ENCODE measurements at places on chromosomes 11 and 22. TPM values are rescaled to one million over a fixed set of nuclear protein-coding genes. Genes with fewer than 3 reads are reported as not detected.
A peak's percentile ranks its signal among the peaks of the same experiment; 100 is the strongest.

SHANK2 gene
- 30.8 TPM for total RNA-seq

DNA sequence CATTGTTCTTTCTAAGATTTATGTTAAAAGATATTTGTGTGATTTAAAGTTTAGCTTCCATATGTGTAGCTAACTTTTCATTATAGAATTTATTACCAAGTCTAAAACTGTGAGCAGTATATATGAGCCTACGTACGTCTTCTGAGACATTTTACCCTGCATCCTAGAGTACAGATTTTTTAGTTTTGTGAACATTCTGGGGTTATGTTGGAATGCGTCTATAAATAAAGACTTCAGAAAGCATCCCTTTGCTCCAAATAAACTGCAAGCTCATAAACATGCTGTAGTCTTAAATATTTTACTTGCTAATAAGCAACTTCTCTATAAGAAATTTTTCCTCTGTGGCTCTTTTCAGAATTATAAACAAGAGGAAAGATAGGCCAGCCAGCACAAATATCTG is 236.5 kb downstream of the DDX10 start:
- DNase-seq, result no peak

GRCh38 chr22:24826710-24827285 is 20.8 kb downstream of the SGSM1 start:
- peak; percentile 14 for DNase-seq

GRCh38 chr11:118870396-118871343 is 13.0 kb upstream of the CXCR5 start:
- DNase-seq, result peak; percentile 28

ANGPTL5 gene
- 0.96 TPM for total RNA-seq

CLMP gene
- total RNA-seq, result 23.6 TPM

DNA sequence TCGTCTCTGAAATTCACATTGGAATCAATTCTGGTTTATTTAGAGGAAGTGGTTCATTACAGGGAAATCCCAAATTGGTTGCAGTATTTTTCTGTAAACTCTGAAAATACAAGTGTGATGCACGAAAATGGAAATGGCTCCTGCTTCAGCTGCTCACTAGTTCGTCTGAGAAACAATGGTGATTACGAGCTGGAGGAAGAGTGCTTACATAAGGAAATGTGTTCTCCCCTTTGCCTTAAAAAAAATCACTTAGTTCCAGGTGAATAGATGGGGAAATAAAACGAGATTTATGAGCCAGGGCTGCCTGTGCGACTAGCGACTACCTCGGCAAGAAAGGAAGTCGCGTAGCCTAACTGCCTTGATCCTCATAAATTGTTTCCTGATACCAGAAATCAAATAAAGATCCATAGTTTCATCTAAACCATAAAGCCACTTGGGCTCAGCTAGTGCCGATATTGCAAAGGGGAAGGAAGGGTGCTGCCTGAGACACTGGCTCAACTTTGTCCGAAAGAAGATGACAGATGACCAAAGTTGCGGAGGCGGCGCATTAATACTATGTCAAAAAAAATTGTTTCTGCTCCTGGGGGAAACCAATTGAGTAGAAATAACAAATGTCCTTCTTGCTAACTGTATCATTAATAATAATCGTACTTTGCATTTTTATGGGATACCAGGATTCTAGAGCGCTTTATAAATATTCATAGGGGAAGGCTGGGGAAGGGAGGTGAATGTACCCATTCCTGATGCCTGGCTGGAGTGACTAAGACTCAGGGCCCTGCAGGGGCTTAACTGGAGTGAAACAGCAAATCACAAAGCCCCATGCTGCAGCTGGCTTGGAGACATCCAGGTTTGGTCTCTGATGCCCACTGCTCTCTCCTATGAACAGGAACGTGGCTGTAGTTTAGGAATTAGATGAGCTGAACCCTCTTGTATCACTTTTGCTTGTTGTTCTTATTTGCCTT is 185.7 kb downstream of the BLID start:
- no peak for DNase-seq

DNA sequence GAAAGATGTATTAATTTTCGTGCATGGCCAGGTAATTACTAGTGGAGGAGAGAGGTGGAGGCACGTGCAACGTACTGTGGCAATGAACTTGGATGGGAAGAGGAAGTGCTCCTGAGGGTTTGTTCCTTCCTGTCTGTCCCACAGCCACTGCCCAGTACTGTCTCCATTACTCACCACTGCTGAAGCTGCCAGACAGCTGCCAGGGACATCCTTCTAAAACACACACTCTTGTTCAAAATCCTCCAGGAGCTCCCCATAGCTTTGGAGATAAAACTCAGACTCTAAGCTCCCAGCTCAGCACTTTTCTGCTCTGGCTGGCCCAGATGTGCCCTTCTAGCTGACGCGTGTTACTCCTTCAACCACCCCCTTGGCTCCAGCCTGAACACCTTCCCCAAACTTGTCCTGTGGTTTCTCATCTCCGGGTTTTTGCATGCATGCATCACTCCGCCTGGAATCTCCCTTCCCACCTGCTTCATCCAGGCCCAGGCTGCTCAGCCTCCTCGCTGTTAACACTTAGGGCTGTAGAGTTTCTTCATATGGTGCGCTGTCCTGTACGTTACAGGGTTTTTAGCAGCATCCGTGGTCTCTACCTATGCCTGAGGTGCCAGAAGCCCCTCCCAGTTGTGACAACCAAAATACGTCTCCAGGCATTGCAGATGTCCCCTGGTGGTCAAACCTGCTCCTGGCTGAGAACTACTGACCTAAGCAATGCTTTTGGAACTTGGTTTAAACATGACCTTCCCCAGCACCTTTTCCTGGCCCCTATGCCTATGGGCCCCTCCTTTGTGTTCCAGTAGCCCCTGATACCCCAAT is 69.5 kb downstream of the C11orf91 start:
- DNase-seq, result no peak

DNA sequence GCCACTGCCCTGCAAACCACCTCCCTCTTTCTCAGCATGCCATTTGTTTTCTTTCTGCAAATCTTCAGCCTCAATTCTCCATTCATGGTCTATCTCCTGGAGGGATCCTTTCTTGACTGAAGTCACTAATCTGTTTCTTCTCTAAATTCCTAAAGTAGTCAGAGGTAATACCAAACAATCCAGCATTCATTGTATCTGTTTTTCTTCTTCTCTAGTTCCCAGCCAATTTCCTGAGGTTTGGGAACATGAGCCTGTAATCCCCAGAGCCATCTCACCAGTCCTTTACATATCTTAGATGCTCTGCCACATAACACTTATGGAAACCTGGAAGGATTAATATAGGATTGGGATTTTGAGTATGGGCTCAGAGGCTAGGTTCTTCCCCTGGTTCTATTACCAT is 86.5 kb downstream of the MICAL2 start:
- no peak for DNase-seq

DNA sequence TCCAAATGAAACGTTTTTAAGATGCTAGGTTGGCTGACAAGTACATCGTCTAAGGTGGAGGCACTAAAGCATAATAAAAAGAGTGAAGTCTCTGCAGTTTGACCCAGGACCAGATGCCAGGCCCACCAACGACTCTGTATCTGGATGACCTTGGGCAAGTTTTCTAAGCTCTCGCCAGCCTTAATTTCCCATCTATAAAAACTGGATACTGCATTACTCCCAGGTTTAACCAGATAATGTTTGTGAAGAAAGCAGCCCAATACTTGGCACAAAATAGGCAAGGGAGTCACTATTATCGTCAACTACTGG is 49.0 kb downstream of the FAM83F start:
- DNase-seq, result no peak

DNA sequence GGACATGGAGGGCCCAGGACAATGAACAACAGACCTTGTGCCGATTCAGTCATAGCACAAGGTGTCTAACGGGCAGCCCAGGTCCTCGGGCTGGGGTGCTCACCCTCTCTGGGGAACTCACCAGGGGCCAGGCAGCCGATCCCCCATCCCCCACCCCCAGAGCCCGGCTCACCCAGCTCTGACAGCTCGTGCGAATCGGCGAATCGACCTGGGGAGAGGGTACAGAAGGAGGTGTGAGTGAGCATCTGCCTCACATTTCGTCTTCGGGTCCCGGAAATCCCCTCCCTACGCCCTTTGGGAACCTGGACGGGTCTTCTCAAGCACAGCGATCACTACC is 423 bp downstream of the PEX16 start:
- DNase-seq, result peak; percentile 31

- no peak for DNase-seq
Measured at GRCh38 chr11:59179121-59179520, 7.2 kb downstream of the DTX4 start.

CBLIF gene
- not detected for total RNA-seq

- DNase-seq, result no peak
Measured at GRCh38 chr22:23832226-23833016, 6.4 kb downstream of the DERL3 start.

BAIAP2L2 gene
- 106 TPM for total RNA-seq

DNA sequence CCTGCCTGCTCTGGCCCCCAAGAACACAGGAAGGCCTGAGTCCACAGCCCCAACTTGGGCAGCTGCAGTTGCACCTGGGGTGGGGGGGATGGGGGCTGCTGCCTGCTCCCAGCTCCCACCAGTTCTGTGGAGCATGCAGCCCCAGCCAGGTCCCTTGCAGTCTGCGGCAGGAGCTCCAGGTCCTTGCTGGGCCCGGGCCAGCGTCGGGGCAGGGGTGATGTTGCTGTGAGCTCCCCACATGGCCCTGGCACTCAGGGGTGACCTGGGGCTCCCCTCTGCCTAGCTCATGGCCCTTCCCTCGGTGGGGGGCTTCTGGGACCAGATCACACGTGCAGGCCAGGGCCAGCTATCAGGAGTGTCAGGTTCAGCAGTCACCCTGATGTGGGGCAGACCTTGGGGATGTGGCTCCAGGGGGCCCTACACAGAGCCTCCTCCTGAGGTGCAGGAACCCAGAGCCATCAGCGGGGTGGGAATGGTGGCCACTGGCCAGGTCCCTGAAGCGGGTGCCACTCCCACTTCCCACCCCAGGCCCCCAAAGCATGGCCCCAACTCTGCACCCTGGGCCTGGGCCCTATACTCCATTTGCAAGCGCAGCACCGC is 10.4 kb upstream of the MED17 start:
- no peak for DNase-seq

DNA sequence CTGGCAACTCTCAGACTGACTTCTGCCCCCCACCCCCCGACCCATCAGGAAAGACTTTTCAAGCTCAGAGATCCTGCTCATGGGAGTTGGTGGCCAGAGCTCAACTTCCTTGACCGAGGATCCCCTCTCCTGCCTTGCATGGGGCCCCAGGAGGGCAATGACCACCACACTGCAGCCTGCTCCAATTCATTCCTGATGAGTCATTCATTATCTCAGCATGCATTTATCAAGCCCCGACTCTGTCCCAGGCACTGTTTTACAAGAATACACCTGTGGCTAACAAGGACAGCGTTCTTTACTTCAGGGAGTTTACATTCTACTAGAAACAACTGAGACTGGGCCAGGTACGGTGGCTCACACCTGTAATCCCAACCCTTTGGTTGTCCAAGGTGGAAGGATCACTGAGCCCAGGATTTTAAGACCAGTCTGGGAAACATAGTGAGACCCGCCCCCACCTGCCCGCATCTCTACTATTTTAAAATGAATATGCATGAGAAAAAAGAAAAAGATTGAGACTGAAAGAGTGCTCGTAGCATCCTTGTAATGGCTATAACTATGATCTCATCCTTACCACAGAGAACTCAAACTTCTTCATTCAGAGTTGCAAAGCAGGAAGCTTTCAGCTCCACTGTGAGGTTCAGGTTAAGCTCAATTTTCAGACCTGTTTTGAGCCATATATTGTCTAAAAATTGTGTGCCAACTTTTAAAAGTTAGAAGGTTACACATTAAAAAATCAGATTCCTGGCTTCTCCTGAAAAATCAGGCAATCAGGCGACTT is 60.4 kb downstream of the FEZ1 start:
- DNase-seq, result no peak

- no peak for DNase-seq
Measured at GRCh38 chr11:11667056-11667455, 45.3 kb upstream of the GALNT18 start.

DNA sequence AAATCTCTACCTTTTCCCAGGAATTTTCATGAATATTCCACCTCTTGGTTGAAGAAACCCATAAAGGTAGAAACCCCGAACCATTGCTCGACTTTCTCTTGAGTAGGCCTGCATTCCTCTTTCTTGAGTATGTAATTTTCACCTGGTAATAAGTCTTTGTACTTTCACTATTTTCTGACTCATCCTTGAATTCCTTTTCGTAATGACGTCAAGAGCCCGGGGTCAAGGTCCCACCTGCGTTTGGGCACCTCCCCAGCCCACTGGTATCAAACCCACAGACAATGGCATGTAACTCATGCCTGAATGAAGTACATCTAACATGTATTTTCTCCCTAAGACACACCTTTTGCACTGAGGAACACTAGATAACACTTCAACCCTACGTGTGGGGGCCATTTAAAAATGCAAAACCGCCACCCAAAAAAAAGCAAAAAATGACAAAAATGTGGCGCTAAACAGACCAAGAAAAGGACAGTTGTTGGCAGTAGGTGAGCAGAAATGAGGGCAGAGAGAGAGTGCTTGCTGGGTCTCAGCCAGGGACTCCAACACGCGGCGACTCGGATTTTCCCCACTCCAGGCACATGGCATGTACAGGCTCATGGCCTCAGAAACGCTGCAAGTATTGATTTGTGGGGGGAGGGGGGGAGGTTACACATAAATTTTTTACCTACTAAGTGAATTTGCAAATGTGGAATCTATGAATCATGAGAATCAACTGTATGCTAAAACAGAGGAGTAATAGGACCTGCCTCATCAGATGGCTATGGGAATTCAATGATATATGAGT is 4.1 kb upstream of the C11orf24 start:
- no peak for DNase-seq

GRCh38 chr22:24503137-24503842 is 8.2 kb downstream of the UPB1 start:
- peak; percentile 61 for DNase-seq

GRCh38 chr11:112498701-112499100 is 238.0 kb upstream of the PLET1 start:
- no peak for DNase-seq

LINC01488 gene
- total RNA-seq, result not detected

CCDC117 gene
- 18.8 TPM for total RNA-seq

GRCh38 chr11:17751558-17751957 is 17.0 kb downstream of the KCNC1 start:
- no peak for DNase-seq

HARBI1 gene
- 4.8 TPM for total RNA-seq

DNA sequence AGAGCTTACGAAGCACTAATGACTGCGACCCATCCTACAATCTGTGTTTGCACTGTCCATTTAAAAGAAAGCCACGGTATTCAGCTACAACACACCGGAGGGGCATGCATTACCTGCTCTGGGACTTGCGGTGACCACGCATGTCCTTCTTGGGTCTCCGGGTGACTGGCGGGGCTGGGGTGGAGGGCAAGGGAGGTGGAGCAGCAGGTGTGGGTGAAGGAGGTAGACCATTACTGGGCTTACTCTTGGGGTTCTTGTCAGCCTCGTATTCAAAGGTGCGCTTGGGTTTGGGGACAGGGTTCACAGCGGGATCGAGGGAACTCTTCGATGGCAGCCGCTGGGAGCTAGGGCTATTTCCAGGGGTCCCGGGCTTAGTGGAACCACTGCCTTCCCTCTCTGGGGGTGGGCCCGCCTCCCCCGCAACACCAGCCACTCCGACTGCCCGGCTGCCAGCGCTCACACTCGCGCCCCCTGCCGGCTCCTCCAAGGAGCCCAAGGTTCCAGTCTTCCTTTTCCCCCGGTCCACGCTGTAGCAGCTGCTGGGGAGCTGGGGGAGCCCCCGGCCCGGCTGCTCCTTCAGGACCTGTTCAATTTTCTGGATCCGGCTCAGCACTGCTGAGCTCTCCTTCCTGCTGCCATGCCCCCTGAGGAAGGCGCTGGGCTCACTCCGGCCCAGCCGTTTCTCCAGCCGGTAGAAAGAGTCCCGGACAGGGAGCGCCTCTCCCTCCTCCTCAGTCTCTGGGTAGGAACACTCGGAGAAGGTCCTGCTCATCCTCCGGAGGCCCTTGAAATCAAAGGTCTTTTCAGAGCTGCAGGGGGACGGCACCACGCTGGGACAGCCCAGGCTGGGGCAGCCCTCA is 47.5 kb downstream of the RPL27A start:
- DNase-seq, result no peak

All from transverse colon (tissue), 4 donors.